Activated T-cell treated with anti-CD3 and anti-CD28 coated beads for 24 hours (primary cell): ENCODE measurements at places on chromosomes 7 and 10.

DNA sequence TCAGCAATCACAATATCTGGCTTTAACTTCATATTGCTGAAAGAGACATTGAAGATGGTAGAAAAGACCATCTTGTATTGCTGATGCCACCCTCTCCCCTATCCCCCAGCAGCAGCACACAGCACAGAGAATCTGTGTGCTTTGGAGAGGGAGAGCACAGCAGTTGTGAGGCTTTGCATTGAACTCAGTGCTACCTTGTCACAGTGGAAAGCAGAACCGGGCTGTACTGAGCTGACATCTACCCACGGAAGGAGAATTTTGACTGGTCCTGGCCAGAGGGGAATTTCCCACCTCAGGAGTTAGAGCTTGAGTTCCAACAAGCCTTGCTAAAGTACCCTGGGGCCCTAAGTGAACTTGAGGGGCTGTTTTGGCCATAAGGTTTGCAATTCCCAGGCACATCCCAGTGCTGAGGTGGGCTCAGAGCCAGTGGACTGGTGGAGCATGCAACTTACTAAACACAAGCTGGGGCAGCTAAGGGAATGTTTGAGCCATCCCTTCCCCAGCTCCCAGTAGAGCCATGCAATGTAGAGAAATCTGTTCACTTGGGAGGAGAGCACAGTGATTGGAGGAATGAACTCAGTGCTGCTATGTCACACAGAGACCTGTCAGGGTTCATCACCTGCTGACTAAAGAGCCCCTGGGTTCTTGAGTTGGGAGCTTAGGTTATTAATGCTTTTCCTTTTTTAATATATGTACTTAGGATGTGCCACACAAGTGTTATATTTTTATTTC lies 62.1 kb downstream of the OR13A1 start:
- DNase-seq, result no peak

GRCh38 chr7:116229366-116229765 lies 19.0 kb downstream of the TES start:
- no peak for DNase-seq

GRCh38 chr7:102454468-102454867 lies 10.2 kb downstream of the ALKBH4 start:
- DNase-seq, result no peak

DNA sequence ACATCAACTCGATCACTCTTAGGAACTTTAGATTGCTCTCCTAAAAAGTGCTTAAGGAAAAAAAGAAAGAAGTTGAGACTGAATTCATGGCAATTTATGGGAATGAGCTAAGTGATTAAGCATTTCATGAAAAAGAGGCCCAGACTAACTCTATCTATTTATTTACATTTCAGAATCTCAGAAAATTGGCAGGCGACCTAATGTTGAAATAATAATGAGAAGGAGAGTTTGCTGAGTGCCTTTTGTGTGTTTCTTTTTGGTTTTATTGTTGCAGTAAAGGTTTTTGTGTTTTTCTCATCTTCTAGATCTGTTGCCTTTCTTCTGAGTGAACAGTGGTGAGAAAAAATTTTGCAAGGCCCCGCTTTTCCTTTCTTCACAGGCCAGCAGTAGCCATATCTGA lies 3.8 kb downstream of the GRK5 start:
- DNase-seq, result no peak

GRCh38 chr10:126387041-126387921 lies 996 bp downstream of the ADAM12 start:
- DNase-seq, result peak; percentile 13

DNA sequence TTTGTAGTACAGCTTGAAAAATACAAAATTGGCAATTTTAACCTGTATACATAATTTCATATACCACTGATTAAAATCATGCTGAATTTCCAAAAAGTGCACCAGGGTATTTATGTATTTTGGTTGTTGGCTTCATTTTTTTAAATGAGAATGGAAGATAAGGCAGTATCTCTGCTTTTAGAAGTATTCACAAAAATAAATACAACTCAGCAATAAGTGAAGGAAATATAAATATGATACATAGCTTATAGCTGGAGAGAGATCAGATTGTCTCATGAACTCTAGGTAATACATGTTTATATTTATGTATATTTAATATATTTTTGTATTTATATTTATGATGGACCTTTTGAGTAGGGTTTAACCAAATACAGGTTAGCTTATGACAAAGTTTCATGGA lies 81.0 kb downstream of the KMT2E start:
- DNase-seq, result no peak

GRCh38 chr7:83731154-83731553 lies 82.2 kb upstream of the SEMA3E start:
- no peak for DNase-seq

DNA sequence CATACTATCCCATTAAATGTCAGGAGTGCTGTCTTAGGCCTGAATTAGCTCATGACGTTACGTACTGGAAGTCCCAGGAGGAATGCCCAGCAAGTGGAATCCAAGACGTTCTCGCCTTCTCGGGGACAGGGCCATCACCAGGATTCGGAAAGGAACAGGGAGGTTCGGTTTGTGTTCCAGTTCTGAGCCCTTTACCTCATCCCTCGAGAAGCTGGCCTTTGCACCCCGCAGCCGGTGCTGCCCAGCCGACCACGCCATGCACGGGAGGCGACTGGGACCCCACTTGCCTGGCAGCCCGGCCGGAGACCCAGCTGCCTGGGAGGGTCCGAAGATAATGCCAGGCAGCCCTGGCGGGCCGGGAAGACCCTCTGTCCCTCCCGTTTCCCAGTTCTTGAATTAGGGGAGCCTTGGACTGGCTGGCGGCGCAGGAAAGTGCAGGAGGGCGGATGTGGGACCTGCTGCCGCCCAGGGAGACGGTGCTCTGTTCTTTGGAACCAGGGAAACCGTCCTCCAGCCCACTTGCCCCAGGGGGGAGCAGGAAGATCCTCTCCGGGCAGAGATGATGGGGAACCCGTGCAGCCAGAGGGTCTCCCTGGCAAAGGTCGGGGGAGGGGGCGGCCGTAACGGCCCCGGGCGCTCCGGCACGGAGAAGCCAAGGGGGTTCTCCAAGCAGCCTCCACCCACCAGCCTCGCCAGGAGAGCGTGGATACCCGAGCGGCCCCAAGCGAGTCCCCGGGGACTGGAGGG lies 671 bp upstream of the CHST3 start:
- no peak for DNase-seq

- DNase-seq, result no peak
Measured at GRCh38 chr10:35400595-35401268, 64.4 kb downstream of the CCNY start.

DNA sequence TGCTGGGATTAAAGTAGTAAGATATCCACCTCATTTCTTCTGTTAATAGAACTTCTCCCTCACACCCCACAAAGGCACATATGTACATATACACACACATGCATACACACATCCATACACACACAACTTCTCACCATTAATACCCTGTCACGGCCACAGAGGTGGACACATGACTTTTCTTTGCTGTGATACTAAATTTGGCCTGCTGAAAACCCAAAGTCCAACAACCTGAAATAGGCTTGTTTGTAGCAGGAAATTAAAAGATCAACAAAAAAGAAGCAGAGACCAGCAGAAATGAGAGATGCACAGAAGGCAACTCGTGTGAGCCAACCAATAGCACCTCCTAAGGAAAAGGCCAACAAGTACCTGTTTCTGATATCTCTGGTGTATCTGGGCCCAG lies 128.7 kb upstream of the PCGF5 start:
- DNase-seq, result no peak

GRCh38 chr7:51310131-51310583 lies 6.5 kb downstream of the COBL start:
- DNase-seq, result no peak

DNA sequence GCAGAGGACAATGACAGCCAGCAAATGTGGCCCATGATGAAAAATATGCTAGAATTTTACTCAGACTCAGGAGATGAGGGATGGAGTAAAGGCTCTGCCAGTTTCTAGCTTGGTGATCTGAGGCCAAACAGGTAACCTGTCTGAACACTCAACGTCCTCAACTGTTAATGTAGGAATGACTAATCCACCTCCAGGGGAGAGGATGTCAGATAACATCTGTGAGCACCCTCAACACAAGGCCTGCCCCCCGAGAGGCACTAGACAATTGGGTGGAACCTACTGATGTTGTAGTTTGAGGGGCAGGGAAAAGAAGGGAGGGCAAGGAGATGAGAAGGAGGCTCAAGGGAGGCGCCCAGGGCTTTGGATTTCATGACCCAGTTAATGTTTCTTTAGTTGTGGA lies 445.1 kb downstream of the PLXNA4 start:
- DNase-seq, result no peak

GRCh38 chr7:29858191-29858951 lies 52.1 kb downstream of the WIPF3 start:
- no peak for DNase-seq

- DNase-seq, result no peak
Measured at GRCh38 chr7:116045532-116045931, 15.0 kb upstream of the TFEC start.

- DNase-seq, result peak; percentile 1
Measured at GRCh38 chr7:33904681-33905388, 504 bp upstream of the BMPER start.

- DNase-seq, result no peak
Measured at GRCh38 chr10:28687683-28688001, 10.3 kb downstream of the BAMBI start.

DNA sequence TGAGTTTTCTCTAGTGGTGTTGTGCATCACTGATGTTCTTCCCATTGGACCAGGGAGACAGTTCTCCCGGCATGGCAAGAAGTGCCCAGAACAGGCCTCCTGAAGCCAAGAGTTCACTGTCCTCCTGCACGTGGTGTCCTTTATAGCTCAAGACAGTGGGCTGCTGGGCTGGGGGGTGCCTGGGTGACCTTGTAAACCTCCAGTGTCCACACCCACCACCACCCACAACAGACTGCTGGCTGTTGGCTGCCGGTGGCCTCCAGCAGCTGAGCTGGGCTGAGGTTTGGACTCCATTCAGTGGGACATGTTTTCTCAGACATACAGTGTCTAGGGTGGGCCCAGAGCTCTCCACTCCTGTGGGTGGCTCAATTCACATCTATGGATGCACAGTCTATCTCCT lies 42.2 kb downstream of the HK1 start:
- DNase-seq, result no peak

DNA sequence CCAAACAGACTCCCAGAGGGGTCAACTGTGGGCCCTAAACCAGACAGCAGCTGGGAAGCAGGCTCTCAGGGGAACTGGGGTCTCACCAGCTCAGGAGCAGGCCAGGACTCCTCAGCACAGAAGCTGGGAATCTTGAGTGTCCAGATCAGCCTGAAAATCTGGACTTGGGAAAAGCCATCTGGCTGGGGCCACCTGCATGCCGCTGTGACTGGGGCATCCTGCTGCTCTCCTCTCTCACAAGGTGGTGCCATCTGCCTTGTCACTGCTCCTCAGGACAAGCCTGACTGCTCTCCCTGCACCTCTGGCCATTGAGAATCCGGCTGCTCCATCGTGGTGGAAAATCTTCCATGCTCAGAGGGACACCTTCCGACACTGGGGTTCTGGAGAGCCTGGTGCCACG lies 141.4 kb downstream of the PLPP4 start:
- no peak for DNase-seq
